ENCODE measurements at places on chromosomes 6 and 20.

GRCh38 chr6:10838794-10839333 lies 525 bp upstream of the MAK start:
- no peak for DNase-seq

DNA sequence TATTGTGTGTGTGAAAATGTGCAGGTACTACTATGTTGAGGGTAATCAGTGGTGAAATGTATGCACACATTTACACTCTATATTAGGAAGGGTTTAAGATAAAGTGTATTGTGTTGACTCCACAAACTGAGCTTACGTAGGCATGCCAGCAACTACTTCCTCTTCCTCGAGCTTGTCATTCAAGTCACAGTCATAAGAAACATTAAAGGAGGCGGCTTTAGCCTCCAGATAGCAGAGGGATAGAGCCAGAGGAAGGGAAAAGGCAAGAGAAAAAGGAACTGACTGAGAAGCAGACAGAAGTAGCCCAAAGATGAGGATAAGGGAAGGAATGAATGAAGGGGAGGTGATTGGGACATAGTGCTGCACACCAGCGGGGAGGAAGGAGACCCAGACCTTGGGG lies 55.2 kb downstream of the SMLR1 start:
- DNase-seq = no peak

DNA sequence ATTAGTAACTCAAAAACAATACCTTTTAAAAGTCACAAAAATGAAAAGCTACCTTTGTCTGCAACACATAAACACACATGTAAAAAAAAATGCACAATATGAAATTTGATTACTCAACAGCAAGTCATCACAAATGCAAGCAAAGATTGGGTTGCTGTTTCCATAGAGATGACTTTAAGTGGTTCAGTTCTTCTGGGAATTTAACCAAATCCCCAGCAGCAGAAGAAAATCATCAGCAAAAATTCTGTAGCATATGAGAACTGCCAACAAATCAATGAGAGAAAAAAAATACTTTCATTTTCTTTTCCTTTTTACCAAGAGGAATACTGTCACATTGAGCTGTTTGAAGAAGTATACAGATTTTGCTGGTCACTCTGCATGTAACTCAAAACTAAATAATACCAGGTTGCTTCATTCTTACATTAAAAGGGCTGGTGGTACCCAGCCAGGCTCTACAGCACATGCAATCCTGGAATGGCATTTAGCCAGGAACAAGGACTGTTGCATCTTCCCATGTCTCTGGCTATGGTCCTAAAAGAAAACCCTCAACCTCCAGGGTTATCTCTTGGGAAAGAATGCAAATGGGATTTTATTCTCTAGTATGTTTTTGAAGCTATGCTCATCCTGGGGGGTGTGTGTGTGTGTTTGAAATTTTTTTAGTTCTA lies 158.3 kb downstream of the OPRM1 start:
- no peak for DNase-seq

GRCh38 chr6:47079638-47080037 lies 37.5 kb upstream of the ADGRF1 start:
- no peak for DNase-seq

- DNase-seq = no peak
Observed at GRCh38 chr20:16747291-16747811, 807 bp upstream of the OTOR start.

- DNase-seq = no peak
Observed at GRCh38 chr6:32799168-32799567, 17.6 kb downstream of the HLA-DOB start.
